ENCODE measurements at places on chromosomes 4 and X.

DNA sequence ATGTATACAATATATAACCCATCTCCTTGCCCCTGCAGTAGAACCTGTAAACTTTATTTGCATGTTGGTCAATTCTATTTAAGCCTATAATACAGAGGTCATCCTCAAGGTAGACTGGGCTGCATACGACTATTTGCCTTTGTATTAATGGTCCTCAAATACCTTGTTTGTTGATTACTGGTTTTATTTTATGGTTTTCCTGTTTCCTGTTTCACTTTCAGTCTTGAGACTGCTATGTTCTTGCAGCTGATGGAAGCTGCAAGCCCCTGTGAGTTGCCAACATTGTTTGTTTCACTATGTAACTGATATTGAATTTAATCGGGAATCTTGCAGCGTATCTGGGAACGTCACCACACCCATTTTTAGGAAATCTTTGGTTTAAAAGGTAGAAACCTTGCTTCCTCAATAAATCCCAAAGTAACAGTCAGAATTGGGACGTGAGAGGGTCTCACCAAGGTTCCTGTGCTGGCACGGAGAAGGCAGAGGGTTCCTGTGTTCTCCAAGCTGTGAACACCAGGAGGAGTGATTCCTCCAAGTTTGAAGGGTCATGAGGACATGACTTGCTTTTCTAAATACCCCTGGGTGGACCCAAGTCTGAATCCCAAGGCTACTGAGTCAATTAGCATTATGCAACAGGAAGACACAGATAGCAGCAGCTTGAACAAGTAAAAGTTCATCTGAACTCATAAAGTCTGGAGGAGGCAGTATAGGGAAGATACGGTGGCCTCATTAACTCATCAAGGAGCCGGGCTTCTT is 110.6 kb upstream of the PNPLA4 start:
- no peak for DNase-seq

DNA sequence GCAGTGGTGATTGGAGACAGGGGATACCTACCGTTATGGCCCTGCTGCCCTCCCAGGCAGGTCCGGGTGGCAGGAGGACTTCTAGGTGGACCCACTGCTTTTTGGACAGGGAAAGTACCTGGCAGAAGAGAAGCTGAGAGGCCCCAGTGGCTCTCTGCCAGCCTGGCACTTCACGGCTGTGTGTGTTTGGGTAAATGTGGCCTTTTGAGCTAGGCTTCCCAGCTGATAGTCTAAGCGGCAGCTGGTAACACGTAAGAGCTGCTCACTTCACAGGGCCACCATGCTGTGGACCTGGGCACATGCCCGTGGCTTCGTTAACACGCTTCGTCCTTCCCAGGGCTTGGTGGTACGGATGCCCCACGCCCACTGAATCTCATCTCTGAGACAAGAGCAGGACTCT is 92.0 kb upstream of the CLCN4 start:
- DNase-seq = no peak

GRCh38 chrX:100625985-100626491 is 10.6 kb downstream of the TSPAN6 start:
- DNase-seq = no peak

DNA sequence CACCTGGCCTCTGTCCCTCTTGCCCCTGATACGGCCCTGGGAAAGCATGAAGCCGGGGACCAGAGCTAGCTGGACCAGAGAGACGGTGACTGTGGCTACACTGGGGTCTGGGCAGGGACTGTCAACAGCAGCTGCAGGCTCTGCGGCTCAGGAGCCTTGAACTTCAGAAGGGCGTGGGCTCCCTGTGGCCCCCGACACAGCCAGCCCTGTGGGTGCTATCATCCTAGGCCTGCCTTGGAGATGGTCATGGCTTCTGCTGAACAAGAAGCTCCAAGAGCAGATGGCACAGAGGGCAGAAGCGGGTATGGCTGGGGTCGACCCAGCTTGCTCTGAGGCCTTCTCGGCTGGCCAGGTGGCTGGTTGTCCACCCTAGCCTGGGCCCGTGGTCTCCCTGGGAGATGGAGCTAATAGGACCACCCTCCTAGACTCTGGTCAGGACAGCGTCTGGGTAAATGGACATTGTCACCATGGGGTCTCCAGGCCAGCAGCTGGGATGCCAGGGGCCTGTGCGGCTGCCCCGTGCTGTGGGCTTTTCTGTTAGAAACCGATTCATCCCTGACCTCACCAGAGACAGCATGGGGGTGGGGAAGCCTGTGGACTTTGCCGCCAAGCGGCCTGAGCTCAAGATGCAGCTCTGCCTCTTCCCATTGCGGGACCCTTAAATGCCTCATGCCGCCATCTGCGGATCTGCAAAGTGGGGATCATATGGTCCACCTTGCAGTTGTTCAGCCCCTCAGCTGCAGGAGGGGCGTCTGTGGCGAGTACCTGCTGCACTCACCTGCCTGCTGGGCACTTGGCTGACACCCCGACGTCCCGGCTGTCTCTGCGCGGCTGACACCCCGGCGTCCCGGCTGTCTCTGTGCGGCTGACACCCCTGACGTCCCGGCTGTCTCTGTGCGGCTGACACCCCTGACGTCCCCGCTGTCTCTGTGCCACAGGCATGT is 21.1 kb downstream of the CPZ start:
- DNase-seq = no peak

- no peak for DNase-seq
These were observed 25.2 kb upstream of the GK start for GRCh38 chrX:30627818-30628652.

DNA sequence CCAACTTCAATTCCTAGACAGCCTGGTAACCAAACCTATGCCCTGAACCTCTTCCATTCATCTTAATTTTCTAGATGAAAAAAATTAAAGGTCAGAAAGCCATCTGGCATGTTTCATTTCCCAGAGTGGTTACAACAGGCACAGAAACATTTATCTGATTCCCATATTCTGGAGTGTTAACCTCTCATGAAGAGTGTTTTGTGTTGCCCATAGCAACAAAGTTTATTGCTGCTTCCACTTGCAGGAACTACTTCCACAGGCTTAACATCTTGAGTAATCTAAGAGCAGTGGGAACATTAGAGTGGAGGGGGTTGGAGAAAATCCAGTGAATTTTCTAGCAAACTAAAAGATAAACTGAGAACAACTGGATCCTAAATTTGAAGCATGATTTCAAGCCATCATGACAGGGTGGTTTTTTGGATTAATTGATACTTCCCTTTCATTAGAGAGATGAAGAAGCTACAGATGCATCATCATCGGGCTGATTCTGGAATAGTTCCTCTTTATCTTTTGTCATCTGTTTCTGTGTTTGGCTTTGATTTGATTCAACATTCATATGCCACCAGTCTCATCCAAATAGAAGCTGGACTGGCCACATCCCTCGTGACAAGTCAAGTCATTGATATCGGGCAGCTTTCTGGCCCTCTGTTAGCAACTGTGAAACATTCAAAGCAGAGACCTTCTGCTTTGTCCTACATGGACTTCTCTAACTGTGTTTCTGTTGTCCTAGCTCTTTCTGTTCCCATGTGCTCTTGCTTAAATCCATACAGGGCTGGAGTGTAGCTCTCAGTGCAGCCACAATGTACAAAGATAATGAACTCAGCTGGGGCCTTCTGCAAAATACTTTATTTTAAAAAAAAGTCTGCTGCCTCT is 167.3 kb downstream of the MID1IP1 start:
- no peak for DNase-seq

GRCh38 chr4:53653484-53654053 is 62.3 kb upstream of the LNX1 start:
- no peak for DNase-seq

GRCh38 chr4:20096911-20097310 is 154.8 kb upstream of the SLIT2 start:
- DNase-seq = no peak

GRCh38 chrX:40420899-40421729 is 159.7 kb upstream of the ATP6AP2 start:
- no peak for DNase-seq

GRCh38 chrX:123087326-123087725 is 96.8 kb upstream of the GRIA3 start:
- no peak for DNase-seq

GRCh38 chr4:165631208-165631894 is 241.7 kb upstream of the TLL1 start:
- DNase-seq = no peak

DNA sequence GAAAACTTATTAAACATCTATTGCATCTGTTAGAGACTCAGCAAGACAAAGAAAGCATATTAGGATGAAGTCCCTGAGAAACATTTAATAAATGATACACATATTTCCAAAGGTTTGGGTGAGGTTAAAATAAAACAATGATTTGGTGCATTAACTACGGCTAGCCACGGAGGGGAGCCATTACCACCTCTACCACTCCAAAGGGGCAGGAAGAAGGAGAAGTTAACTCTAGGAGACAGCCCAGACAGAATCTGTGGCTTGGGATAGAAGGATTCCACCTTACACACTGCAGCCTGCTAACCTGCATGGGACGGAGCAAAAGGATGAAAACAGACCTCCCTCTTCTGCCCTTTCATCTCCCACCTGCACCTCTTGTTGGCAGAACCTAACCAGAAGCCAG is 189.1 kb upstream of the C1QTNF7 start:
- DNase-seq = no peak

- DNase-seq = no peak
These were observed 101.0 kb downstream of the OPHN1 start for GRCh38 chrX:68332201-68332731.

GRCh38 chrX:80808881-80809411 is 731 bp downstream of the BRWD3 start:
- no peak for DNase-seq

- DNase-seq = no peak
These were observed 31.6 kb downstream of the UGDH start for GRCh38 chr4:39495446-39496213.

DNA sequence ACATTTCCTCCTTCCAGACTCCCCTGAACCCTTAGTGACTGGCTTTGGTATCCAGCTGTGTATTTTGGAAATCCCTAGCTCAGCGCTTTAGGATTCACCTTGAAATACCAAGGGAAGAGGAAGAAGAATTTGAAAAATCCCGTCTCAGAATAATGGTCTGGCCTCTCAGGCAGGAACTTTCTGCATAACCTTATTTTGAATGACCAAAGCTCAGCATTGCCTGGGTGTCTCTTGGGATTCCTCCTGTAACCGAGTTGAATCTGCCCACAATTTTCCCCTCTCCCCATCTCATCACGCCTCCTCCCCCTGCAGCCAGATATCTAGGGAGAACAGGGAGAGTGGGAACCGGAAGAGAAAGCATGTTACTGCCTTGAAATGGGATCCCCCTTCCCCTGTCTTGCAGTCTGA is 116.2 kb downstream of the SMIM20 start:
- no peak for DNase-seq

- no peak for DNase-seq
These were observed 30.9 kb upstream of the HHIP start for GRCh38 chr4:144614850-144615585.

DNA sequence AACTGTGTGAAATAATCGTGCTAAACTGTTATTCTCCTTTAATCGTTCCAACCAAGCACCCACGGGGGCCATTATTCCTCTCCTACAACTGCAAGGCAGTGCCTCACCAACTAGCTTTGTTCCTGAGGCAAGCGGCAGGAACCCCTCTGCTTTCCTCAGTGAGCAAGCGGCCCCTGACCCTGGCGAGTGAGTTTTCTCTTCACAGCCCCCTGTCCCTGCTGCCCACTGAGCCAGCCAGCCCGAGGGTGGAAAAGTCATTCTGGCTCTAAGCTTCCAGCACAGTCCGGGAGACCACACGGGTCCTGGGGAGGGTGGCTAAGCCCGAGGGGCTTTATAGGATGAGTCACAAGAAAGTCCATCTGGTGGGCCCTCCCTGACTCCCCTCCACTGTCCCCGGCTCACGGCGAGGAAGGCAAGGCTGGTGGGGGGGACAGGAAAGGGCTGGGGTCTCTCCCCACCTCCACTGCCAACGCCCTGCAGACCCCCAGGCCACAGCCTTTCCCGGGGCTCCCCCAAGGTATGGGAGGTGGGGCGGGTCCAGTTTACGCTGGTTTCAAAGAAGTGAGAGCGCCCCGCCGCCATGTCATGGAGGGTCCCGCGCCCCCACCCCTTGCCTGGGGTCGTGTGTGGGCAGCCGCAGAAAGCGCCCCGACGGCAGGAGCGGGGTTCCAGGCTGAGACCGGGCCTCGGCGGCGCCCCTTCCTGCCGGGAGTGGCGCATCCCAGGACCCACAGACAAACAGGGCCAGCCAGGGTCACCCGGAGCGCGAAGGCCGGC is 45.0 kb downstream of the CPLX1 start:
- DNase-seq = no peak

- DNase-seq = no peak
These were observed 60.7 kb upstream of the PITX2 start for GRCh38 chr4:110683601-110684000.

DNA sequence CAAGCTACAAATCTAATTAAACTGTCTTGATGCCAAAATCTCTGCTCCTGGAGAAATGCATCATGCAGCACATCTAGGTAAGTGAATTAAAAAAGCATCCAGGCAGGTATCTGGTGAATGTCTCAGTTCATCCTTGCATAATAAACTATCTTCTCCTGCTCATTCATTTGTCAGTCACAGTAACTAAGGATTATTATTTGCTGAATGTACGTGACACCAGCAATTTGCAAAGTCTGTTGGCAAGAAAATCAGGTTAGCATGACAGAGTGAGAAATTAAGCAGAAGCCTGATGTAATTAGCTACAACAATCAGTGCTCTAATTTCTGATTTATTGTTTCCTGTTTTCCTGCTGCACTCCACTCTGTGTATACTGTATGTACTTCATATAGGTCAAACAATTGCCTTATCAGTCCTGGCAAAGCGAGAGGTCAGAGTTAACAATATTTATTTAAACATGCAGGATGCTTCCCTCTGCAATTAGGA is 213.6 kb downstream of the FBXO8 start:
- DNase-seq = no peak

DNA sequence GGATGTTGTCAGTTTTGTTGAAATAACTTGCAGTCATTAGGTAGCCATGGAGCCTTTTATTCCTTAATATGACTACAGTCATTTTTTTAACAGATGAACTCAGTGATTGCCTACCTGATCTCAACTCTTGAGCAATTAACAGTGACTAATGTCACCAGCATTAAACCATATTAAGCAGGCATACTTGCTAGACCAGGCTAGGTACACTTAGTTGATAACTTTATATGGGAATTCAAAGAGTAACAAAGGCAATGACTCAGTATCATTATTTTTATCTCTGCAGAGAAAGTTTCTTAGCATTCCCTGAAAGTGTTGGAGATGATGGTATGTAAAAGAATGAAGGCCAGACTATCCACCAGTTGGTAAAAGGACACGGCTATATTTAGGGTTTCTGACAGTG is at the start of gene C4orf54:
C4orf54 (minus strand) TSS at position 31 of the 400 bp plus-strand sequence. CDS start 3,180 bp downstream, outside the sequence.
- DNase-seq = no peak

DNA sequence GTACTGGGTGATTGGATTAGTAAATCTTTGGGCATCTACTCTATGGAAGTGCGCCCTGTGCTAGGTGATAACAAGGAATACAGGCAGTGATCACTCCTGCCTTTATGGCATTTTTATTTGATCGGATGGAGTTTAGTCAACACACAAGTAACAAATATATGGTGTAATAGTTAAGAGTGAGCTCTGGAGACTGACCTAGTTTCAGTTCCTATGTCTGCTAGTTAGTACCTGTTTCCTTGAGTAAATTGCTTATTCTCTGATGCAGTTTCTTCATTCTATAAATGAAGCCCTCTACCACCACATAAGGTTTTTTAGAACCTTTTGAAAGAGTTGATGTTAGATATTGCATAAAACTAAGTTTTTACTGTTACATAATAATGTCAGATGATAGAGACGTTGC is 134.6 kb downstream of the KDM6A start:
- no peak for DNase-seq

GRCh38 chrX:2638279-2638678 is 52.8 kb upstream of the CD99 start:
- no peak for DNase-seq

Data from stimulated activated CD8-positive, alpha-beta memory T cell treated with anti-CD3 and anti-CD28 coated beads, Interleukin-4, amount 100 ng/mL, for 1 hour (primary cell).